Body of pancreas (tissue), 4 donors: ENCODE measurements at places on chromosomes 5 and 9.

DNA sequence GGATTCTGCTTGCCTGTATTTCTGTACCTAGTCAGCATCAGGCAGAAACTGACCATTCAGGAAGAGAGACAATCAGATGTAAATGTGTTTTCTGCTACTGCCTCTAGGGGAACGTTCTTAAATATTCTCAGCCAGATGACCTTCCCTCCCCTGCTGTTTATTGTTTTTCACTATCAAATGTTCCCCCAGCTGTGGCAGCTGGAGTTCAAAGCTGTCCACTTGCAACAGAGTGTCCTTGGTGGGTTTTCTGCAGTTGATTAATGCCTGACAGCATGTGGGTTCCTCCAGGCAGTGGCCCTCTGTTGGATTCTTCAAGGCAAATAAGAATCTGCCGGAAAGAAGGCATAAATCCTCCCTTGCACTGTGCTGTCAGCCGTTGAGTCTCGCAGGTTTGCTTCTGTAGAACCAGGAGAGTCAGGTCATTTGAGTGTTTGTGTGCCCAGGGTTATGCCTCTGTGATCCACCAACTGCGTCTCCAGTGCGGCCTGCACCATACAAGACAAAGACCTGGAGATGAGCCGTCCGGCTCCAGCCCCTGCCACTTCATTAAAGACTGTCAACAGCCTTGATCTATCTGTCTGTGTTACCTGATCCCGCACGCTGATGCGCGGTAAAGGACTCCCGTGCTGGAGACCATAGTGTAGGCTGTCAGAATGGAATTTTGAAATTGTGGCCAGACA lies 203.4 kb downstream of the GADD45G start:
- no peak for DNase-seq

GRCh38 chr5:17374973-17375742 lies 122.9 kb upstream of the TAF11L2 start:
- DNase-seq = peak; percentile 22

DNA sequence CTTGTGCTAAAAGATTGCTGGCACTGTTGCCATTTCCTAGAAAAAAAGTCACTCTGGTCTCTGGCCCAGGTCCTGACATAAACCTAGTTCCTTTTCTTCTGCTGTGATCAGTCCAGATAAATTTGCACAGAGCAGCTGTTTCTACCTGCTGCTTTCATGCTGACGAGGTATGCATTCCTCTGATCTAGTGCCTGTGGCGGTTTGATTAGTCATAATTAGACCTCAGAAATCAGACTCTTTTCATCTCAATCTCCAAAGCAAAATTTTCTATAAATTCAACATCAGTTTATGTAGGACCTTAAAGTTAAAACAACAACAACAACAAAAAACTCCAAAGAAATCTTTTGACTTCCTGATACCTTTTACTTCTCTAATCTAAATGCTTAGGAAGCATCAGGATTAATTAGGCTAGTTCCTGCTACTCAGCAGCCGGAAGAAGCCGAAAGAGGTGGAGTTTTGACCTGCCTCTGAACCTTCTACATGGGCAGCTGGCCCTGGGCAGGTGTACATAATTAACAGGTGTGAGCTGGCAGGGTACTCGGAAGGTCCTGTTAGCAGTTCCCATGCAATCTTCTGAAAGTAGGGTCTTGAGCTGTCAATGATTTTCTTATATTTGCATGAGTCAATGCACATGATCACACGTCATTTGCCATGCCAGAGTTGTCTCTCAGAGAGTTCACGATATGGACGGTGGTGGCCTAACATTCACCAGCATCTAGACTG lies 83.3 kb upstream of the CCDC112 start:
- peak; percentile 86 for DNase-seq

GRCh38 chr9:32533336-32533735 lies 7.3 kb upstream of the RIGI start:
- no peak for DNase-seq

GRCh38 chr9:111662576-111663300 lies 1.3 kb downstream of the GNG10 start:
- DNase-seq = no peak

GRCh38 chr9:120705174-120705573 lies 9.1 kb downstream of the MEGF9 start:
- DNase-seq = no peak

GRCh38 chr9:118782790-118783463 lies 586.3 kb downstream of the BRINP1 start:
- no peak for DNase-seq

DNA sequence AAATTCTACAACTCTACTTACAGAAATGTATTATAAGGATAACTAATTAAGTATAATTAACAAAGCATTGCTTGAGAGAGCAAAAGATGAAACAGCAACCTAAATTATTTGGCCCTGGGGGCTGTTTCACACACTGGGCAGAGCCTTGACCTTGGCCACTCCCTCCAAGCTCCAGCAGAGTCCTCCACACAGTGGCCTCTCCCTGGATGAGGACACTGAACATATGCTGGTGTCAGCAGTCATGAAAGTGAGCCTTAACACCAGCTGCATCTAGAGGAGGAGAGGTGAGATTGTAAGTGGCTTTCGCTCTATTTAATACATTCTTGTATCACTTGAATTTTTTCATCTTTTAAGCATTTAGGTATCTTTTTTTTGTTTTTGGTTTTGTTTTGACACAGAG lies 23.3 kb upstream of the ZDHHC12 start:
- DNase-seq = no peak

DNA sequence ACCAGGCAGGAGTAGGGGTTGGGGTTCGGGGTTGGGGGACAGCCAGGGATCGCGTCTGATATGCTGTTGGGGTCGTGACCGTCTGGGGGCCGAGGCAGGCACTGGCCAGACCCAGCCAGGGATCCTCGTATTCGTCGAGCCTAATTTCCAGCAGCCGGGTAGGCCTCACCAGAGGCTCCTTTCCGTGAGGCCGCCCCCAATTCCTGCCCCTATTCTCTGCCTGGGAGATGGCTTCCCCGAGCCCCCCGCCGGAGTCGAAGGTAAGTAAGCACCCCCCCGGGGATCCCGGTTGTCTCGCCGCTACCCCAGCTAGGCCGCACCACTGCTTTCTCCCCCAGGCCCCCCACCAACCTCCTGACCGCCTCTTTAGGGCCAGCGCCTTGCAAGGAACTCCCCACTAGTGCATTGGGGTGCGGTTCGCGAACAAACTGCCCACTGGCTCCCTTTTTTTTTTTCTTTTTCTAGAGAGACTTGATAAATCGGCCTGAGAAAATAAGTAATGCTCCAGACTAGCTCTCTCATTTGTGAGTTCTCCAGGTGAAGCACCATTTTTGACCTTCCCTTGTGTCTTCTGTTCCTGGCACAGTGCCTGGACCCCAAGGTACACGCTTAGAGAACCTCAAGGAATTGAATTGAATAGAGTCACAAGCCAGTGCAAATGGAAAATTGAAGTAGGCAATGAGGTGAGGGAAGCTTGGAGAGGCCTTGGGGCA lies 435 bp downstream of the ZNF189 start:
- DNase-seq = peak; percentile 13

- no peak for DNase-seq
These were observed 189.7 kb upstream of the SGCD start for GRCh38 chr5:156137071-156137869.

DNA sequence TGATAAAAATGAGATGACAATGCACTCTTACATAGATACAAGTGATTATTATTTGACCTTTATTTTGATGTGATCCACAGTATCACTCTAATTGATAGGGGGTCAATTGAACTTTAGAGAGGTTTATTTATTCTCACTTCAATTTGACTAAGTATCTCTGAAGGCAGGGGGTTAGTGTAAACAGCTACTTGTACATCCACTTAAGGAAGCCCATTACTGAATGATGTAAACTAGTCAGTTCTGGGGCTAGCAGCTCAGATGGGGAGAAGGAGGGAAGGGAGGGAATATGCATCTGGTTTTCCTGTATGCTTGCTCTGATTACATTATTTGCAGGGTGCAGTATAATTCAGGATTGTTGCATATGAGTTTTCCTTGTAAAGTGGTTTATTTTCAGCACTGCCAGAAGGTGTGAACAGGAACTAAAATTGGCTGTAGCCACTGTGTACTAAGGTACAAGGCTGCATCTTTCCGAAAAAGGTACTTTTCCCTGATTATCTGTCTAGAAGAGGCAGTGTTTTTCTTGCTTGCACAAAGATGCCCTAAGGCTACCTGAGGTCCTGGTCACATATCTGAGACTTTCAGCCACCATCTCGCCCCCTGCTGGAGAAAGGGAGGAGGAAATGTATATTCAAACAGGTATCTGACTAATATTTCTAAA lies 51.2 kb downstream of the MRPS27 start:
- DNase-seq = peak; percentile 60

GRCh38 chr9:92608241-92608908 lies 61.6 kb downstream of the IPPK start:
- DNase-seq = no peak

- no peak for DNase-seq
These were observed 95.5 kb upstream of the ERBIN start for GRCh38 chr5:65830856-65831255.

- peak; percentile 89 for DNase-seq
These were observed 13.8 kb downstream of the VAV2 start for GRCh38 chr9:133978226-133978898.

DNA sequence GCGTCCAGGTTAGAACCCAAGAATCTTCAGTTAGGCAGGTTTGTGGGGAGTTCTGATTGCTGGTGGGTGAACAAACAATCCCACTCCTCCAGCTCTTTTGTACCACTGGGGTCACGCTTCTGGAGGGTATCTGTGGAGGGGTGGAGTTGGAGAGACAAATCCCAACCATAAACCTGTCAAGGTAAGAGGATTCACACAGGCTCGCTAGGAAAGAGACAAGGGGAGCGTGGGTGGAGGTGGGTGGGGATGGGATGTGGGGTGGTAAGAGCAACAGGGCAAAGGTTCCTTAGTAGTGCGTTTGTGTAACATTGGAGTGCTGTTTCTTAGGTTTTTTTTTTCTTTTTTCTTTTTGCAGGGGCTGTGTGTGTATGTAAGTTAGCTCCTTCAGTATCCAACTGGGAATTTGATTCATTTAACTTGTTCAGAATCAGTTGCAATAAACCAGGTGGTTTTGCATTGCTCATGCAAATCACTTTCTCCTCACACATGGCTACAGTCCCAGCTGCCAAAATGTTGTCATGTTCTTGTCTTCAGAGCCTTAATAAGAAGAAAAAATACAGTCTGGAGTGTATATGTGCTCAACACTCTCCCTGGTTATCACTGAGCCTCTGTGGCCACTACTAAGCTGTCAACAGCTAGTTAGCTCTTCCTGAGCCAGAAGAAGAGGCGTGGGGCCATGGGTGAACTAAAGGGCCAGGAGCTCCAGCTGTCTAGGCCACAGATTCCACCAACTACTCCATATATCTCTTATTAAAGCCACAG lies 164.0 kb upstream of the RAD23B start:
- no peak for DNase-seq

GRCh38 chr5:16600946-16601345 lies 15.9 kb downstream of the RETREG1 start:
- no peak for DNase-seq

DNA sequence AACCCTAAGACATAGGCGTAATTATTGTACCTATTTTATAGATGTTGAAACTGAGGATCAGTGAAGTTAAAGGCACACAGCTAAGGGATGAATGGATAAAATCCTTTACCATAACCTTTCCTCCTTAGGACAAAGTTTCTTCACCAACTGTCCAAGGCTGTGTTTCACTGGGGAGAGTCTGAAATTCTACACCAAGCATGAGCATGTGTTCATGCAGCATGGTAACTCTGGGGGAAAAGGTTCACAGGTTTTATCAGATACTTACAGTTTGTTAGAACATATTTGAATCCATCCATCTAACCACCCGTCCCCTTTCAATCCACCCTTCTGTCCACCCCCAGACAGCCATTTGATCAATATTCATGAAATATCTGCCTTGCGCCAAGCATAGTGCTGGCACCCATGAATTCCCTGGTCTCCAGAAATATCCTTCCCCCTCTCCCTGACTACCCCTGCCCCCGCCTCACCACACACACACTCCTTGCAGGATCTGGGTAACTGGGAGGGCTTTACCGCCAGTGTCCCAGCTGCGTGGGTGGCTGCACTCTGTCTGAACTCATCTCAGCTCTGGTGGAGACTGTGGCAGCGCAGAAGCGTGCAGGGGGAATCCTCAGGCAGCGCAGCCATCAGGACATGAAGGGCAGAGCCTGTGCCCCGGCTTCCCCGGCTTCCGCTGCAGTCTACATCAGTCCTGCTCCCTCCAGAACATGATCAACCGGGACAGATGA lies 6.3 kb upstream of the KCNIP1 start:
- DNase-seq = no peak

DNA sequence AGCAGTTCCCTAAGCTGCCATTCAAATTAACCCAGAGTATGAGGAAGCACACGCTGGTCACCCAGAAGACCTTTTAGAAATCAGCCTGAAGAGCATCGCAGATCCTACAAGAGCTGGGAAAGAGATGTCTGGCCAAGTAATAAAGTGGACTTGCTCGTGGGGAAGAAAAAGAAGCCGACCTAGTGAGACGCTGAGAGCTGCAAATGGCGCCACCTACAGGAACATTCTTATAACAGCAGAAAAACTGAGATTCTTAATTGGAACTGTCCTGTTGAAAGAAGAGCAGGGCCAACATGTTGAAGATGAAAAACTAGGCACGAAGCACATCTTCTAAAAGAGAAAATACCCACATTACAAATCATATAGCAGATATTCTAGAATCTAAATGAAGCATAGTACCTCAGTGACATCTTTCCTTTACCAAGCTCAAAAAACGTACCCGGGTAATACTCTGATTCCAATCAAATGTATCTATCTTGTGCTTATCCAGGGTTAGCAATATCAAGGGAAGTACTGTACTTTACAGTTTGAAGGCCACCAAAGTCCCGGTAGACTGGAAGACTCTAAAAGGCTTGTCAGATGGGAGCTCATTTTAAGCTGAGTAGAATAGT lies 3.9 kb upstream of the GNAQ start:
- DNase-seq = peak; percentile 62

GRCh38 chr9:104776797-104777196 lies 12.9 kb downstream of the NIPSNAP3B start:
- no peak for DNase-seq

DNA sequence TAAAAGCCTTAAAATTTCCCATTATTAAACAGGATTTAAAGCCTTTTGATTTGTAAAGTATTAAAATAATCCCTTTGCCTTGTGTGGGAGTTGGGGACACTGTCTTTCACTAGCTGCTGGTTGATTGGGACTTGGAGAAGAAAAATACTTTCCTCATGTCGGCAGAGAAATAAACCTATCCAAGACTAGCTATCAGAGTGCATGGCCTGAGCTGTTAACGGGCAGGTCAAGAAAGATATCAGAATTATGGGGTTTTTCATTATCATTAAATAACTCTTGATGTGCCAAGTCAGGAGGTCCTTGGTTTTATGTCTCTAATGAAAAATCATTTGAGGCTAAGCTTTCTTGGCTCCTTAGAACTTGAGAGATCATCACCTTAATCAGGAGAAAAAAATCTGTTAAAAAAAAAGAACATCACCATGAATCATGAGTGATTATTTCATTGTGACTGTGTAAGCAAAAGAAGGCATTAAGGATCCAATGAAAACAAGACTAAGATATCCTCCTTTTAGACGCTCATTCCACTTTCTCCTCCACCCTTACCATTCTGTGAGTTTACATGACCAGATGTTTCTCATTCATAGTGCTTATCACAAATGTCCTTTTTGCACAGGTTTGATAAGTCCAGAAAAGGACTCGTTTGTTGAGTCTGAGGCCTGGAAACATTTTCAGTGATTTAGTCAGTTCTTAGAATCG lies 140.4 kb upstream of the EGFLAM start:
- DNase-seq = no peak

GRCh38 chr5:151081431-151082281 lies 822 bp upstream of the TNIP1 start:
- DNase-seq = no peak
